ENCODE measurements at places on chromosomes 5 and 9. TPM values are rescaled to one million over a fixed set of nuclear protein-coding genes. Genes with fewer than 3 reads are reported as not detected.

GRCh38 chr5:107640568-107640967, 30.2 kb downstream of the EFNA5 start:
- no peak for DNase-seq

GRCh38 chr5:133957080-133957479, 11.3 kb downstream of the C5orf15 start:
- DNase-seq, result no peak

- DNase-seq, result no peak
Measured at GRCh38 chr5:21820527-21820926, 1032.6 kb downstream of the CDH12 start.

GRCh38 chr9:37715991-37716505, 37.6 kb upstream of the TRMT10B start:
- DNase-seq, result no peak

DNA sequence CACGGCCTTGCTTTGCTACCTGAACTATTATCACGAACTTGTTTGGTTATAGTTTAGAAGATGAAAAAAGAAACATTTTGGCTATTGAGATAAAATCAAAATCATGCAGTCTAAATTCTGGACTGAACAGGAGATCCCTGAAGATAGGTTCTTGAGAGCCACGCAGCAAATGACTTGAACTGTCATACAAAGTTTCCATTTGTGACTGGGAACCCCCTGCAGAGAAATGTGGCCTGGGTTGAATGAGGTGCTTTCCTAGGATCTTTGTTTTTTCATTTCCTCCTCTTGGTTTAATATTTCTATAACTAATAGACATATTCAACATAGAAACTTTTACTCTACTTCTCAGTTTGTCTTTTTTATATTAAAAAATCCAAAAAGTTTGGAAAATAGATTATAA, 184.7 kb upstream of the TRPM3 start:
- DNase-seq, result no peak

DNA sequence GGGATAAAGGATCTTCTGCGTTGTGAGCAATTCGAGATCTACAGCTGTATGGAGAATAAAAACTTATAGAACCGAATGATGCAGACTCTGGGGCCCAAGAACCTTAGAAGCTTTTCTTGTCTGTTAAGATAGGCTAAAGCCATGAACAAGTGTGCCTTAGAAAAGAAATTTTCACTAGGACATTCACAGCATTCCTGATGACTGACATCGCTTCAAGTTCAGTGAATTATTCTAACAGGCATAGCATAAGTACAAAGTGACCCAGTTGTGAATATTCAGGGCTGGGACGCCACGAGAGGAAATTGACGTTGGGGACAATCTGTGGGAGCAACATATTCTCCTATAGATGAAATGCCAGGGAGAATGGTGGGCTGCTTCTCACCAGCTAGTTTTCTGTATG, 32.0 kb upstream of the PANK3 start:
- no peak for DNase-seq

DNA sequence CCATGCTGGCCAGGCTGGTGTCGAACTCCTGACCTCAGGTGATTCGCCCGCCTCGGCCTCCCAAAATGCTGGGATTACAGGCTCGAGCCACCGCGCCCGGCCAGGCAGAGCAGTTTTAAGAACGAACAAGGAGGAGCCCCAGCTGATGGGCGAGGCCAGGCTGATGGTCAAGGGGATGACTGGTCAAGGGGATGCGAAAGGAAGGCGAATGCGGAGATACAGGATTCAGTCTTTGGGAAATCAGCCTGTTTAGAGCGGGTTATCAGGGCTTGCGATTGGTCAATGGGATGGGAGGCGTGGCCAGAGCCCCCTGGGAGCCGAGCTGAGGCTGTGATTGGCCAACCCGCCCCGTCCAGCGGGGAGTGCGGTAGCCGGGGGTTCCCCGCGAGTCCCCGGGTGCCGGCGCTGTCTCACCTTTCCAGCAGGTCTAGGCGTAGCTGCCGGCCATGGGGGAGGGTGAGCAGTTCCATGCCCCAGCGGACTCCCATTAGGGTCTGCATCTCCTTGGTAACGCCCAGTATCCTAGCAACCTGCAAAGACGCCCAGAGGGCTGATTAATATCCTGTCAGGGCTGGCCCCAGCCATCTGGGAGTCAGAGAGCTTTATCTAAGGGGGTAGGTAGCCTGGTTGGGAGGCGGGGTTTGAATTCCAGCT, 7.5 kb upstream of the TOR2A start:
- peak; percentile 78 for DNase-seq

- DNase-seq, result peak; percentile 74
Measured at GRCh38 chr9:16625811-16626210, 244.7 kb downstream of the BNC2 start.

Gene SPINK9
- total RNA-seq, result not detected

Gene PHF24
- 0.16 TPM for total RNA-seq

Gene COL5A1
- 171 TPM for total RNA-seq

Gene OTP
- not detected for total RNA-seq

Gene ADCY2
- under 0.01 TPM for total RNA-seq

Gene CHSY3
- total RNA-seq, result 2.9 TPM

Data from fibroblast of the aortic adventitia (primary cell).